Skeletal muscle tissue (tissue), 5 donors: ENCODE measurements at places on chromosomes 3 and 15. TPM values are rescaled to one million over a fixed set of nuclear protein-coding genes. Genes with fewer than 3 reads are reported as not detected.

BOC gene
- 28.7 TPM for total RNA-seq

FEZF2 gene
- not detected for total RNA-seq

CLCN2 gene
- 2.6 TPM for total RNA-seq

STRIT1 gene
- 1.0 TPM for total RNA-seq

DCLK3 gene
- 2.6 TPM for total RNA-seq

CORO2B gene
- 1.0 TPM for total RNA-seq

ISLR2 gene
- total RNA-seq, result 2.1 TPM

ZNF609 gene
- total RNA-seq, result 13.6 TPM

NAALADL2 gene
- total RNA-seq, result 17.7 TPM

SMCO1 gene
- 3.7 TPM for total RNA-seq

NANOGP8 gene
- not detected for total RNA-seq

GNAT1 gene
- not detected for total RNA-seq

CCR4 gene
- not detected for total RNA-seq

MAP6D1 gene
- total RNA-seq, result 14.1 TPM

GABRA5 gene
- 1.6 TPM for total RNA-seq

RASL12 gene
- 15.1 TPM for total RNA-seq

IQCF5 gene
- not detected for total RNA-seq

GRAMD1C gene
- 1.6 TPM for total RNA-seq

SLC9C1 gene
- total RNA-seq, result 1.0 TPM

MME gene
- 12.5 TPM for total RNA-seq

TICRR gene
- 1.6 TPM for total RNA-seq

AHSG gene
- total RNA-seq, result 0.52 TPM

SLC27A2 gene
- under 0.01 TPM for total RNA-seq

NPRL2 gene
- total RNA-seq, result 15.7 TPM

RFTN1 gene
- 15.7 TPM for total RNA-seq

SLC49A4 gene
- 11.5 TPM for total RNA-seq

ZKSCAN7 gene
- total RNA-seq, result 15.7 TPM

CLDN16 gene
- total RNA-seq, result under 0.01 TPM

CHRNA3 gene
- not detected for total RNA-seq

DPH6 gene
- 20.9 TPM for total RNA-seq

SPRED1 gene
- 37.6 TPM for total RNA-seq

MAPKAPK3 gene
- total RNA-seq, result 20.9 TPM

FBXL22 gene
- 17.7 TPM for total RNA-seq

CNTN3 gene
- 3.7 TPM for total RNA-seq

SLC51A gene
- 2.1 TPM for total RNA-seq

XXYLT1 gene
- total RNA-seq, result 13.6 TPM

ERICH6 gene
- not detected for total RNA-seq

PLCH1 gene
- 0.52 TPM for total RNA-seq

KLF15 gene
- 2.6 TPM for total RNA-seq

PODXL2 gene
- total RNA-seq, result 4.2 TPM

NAA80 gene
- total RNA-seq, result 1.6 TPM

TMEM42 gene
- total RNA-seq, result 7.3 TPM
